ENCODE measurements at places on chromosomes 6 and 20.

DNA sequence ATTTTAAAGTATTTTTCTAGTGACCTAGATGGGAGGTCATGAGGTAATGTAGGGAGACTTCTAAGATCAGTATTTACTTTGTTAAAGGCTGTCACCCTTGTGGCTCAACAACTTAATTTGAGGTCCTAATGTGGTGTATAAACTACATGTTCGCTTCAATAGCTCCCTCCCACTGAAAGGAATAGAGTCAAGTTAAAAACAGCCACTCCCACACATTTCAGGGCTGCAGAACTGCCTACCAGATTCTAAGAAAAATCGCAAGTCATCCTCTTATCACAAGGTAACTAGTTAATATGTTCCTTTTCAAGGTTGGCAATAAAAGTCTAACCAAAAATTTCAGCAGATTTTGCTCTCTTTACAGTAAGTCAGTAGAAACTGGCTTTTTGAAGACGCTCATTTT is 15.1 kb downstream of the GSTA1 start:
- DNase-seq = no peak

- DNase-seq = no peak
Observed at GRCh38 chr6:75490706-75491105, 2.9 kb downstream of the FILIP1 start.

GRCh38 chr6:149651056-149651455 is 2.5 kb upstream of the KATNA1 start:
- DNase-seq = no peak

GRCh38 chr6:6654599-6655575 is 66.4 kb downstream of the LY86 start:
- no peak for DNase-seq

DNA sequence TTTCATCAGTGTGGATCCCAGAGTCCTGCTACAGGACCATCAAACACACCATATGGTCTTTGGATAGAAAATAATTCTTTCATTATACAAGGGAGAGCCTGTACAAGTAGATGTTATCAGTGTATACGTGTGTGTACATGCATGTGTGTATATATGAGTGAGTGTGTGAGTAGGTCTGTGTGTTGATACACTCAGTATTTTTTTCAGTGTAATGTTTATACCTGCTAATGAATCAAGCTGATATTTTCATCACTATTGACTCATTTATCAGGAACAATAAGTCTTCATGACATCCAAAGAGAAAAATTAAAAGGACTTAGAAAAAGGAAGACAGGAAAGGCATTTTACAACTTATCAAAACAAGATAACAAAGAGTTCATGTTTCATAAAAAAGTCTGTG is 66.5 kb downstream of the EPM2A start:
- peak; percentile 12 for DNase-seq

- peak; percentile 34 for DNase-seq
Observed at GRCh38 chr6:99019381-99019780, 71.6 kb upstream of the FBXL4 start.

DNA sequence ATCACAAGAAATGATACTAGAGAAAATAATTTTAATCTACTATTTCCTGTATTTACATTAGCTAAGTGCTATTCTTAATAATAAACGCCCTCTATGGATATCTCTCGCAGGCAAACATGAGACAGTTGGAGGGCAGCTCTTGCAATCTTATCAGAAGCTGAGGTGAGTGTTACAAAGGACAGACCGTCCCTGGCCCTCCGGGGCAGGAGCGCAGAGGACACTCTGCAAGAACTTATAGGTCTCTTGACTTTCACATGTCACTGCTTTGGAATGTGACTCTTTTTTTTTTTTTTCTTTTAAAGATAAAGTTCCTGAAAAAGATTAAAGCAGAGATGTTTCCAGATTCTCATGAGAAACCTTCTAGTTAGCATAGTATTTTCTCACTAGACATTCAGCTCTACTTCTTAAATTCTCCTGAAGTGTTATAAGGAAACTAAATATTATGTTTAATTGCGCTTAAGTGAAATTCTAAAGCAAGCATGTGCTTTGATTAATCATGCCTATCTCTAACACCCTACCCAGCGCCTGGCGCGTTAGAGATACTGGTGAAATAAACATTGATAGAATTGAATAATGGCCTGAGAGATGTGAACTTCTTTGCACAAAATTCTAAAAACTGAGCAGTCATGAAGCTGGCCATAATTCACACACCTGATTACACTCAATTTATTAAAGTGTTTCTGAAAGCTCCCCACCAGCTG is 57.4 kb downstream of the SYTL3 start:
- DNase-seq = no peak

GRCh38 chr6:155223646-155224451 is 40.0 kb upstream of the CLDN20 start:
- peak; percentile 97 for DNase-seq

DNA sequence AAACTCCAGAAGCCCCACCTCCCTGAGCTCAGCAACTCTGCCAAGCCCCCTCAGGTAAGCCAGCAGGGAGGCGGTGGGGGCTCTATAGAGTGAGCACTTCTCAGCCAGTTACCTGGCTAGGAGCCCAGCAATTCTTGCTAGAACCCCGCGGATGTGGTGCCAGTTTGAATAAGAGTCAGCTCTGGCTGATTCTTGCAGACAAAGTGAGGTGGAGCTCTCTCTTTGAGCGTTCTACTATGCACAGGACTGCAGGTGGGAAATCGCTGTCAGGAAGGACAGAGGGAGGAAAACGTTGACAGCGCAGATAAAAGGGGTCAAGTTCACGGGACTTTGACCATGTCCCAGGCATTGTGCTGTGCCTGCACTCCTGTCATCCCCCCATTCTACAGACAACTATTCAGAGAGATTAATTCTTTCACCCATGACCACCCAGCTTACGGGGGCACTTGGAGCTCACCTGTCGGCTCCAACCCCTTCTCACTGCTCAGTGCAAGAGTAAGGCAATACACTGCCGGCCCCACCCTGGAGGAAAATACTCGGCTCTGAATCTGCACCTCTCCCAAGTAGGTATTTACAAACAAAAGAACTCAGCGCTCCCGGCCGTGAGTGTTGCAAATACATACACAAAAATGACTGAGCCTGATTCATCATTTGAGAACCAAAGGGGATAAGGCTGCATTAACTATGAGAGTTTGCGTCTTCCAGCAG is 92.9 kb downstream of the ANKRD60 start:
- DNase-seq = peak; percentile 41

- DNase-seq = no peak
Observed at GRCh38 chr6:117344444-117345291, 79.3 kb downstream of the VGLL2 start.

GRCh38 chr6:123648723-123649122 is 12.0 kb upstream of the TRDN start:
- no peak for DNase-seq

DNA sequence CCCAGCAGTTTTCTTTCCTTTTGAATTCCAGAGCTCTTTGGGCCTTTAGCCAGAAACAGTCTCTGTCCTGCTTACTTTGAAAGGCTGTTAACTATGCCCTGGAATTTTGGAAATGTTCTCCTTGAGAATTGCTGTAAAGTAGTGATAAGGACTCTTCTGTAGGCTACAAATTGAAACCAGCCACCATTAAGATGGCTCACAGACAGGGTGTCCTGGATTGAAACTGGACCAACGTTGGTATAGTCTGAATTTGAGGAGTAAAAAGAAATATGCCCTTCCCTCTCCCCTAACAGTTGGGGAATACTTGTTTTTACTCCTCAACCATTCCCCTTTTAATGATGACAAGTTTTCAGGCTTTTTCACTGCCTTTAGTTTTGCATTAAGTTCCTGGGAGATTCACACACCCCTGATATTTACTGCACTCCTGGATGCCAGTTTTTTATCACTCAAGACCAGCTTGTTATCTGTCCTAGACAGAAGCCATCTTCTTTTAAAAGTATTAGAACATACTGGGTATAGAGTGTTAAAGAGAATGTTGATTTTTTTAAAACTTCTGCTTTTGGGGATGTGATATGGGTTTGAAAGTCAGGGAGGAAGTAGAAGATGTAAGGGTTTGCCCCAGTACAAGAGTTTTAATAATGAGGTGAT is 21.9 kb downstream of the TOP1 start:
- DNase-seq = no peak

DNA sequence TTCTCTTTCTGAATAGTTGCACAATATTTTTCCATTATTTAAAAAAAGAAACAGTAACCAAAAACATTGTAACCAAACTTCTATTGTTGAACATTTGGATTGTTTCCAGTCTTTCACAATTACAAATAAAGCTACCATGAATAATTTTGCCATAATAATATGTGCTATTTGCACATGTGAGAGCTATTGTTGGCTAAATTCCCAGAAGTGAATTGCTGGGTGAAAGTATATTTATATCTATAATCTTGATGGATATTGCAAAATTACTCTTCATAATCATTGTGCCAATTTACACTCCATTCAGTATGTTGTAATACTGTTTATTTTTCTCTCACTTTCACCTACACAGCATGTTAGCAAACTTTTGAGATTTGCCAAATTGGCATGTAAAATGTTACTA is 36.6 kb upstream of the SLC22A16 start:
- DNase-seq = no peak

DNA sequence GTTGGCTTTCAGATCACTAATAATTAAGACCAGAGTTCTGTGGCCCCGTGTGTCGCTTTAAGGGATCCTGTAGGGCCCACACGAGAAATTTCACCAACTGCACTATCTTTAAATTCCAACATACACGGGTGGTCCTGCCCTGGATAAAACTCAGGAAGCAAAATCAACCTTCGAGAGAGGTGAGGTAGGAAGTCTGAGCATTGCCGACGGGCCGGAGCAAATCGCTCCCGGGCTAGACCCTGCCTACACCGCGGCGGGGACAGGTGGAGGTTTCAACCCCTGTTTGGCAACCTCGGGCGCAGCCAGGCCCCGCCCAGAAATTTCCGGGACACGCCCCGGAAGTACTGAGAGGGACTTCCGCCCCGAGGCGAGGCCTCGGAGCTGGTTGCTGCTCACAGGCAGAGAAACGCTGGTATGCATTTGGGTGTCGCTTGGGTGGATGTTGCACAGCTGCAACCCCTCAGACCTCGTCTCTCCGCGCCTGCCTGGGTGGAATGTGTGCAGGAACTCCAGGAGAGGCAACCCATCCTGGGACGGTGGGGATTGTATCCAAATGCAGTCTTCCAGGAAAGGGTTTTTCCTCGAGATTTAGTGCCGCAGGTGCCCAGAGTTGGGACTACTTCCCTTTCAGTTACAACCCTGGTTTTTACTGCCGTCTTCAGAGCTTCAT is 19.9 kb downstream of the ZKSCAN8 start:
- DNase-seq = no peak

- no peak for DNase-seq
Observed at GRCh38 chr6:18667612-18668011, 280.5 kb downstream of the RNF144B start.

DNA sequence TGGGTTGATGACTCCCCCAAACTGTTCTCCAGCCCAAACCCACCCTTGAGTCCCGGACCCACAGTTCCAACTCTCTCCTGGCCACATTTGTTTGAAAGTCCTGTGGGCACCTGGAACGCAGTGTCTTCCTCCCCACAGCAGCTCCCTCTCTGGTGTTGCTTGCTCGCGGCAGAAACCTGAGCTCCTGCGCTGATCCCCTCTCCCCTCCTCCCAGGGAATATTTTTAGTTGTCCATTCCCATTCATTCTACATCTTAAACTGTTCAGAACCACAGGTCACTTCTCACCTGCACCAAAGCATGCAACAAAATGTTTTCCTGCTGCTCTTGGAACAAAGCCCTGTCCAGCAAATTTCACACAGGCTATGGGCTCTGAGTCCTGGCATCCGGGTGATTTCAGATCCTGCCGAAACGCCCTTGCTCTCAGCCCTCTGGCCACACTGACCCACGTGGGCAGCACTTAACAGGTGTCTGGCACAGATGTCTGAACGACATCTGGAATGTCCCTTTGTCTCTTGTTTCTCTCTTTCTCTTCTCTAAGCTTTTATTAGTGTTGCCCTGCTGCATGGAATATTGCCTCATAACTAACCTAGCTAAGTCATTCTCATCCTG is 27.0 kb upstream of the PMEPA1 start:
- no peak for DNase-seq

Data from epithelial cell of prostate (primary cell).